ENCODE measurements at places on chromosomes 13 and 19.

GRCh38 chr13:65768545-65768944 is 1461.6 kb downstream of the PCDH9 start:
- no peak for DNase-seq

DNA sequence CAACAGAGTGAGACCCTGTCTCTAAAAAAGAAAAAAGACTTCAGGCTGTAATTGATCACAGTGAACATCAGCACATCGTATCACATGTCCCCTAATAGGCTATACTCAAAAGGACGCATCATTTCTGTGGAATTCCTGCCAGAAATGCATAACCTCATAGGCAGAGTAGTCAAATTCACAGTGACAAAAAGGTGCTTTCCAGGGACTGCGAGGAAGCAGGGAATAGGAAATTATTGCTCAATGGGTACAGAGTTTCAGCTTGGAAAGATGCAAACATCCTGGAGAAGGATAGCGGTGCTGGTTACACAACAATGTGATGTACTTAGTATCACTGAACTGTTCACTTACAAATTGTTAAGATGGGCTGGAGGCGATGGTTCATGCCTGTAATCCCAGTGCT is 41.1 kb upstream of the MRI1 start:
- DNase-seq = no peak

DNA sequence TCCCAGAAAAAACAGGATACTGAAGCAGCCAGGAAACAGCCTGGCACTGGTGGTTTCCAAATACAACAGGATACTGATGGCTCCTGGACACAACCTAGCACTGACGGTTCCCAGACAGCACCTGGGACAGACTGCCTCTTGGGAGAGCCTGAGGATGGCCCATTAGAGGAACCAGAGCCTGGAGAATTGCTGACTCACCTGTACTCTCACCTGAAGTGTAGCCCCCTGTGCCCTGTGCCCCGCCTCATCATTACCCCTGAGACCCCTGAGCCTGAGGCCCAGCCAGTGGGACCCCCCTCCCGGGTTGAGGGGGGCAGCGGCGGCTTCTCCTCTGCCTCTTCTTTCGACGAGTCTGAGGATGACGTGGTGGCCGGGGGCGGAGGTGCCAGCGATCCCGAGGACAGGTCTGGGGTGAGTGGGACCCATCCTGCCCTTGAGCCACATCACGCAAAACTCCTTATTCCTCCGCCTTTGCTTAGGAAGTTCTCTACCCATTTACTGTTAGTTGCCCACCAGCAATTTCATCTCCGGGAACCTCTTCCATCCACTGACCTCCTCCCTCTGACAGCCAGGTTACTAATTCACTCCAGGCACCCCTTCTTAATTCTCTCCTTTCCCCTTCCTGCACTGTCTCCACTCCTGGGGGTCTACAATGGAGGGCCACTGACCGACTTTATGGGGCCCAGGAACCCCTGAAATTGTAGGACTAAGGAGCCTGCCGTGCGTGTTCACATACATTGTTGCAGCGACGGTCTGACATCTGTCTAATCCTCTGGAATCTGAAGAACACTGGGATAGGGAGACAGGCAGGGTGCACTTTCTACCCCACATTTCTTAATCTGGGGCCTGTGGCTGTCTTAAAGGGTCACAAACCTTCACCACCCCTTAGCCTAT is 1.2 kb downstream of the ITPKC start:
- DNase-seq = no peak

DNA sequence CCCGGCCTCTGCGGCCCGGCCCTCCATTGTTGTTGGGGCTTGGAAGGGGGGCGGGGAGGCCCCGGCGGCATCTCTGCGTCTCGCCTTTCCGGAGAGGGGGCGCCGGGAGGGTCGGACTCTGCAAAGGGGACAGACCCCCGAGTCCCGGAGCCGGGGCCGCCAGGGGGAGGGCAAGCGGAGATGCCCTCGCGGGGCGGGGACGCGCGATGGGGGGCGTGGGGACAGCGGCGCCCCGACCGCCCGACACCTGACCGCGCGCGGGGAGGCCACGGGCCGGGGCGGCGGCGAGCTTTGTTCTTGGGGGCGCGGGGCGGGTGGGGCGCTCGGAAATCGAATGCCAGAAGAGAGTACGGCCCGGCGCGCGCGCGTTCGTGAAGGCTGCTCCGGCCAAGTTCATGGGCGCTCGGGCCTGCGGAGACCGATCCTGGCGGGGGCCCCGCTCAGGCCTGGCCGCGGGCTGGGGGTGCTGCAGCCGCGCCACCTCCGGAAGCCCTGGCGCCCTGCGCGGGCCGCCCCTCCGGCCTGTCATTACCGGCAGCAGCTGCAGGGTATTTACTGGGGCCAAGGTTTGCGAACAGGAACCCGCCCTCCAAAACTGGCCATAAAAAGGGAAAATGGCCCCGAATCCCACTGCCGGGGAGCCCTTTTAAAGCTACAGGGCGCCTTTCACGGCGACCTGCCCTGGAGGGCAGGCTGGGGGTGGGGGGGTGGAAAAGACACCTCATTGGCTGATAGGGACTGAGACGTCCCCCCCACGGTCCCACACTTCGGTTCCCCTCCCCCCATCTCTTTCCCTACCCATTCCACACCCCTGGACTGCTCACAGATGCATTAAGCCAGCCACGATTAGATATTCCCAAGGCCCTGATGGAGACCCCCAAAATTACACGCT is 11.1 kb upstream of the NANOS3 start:
- DNase-seq = no peak

GRCh38 chr13:108560093-108560492 is 69.3 kb upstream of the MYO16 start:
- DNase-seq = no peak
